Stimulated activated CD4-positive, alpha-beta T cell treated with anti-CD3 and anti-CD28 coated beads, Interleukin-15, amount 100 ng/mL, for 48 hours (primary cell): ENCODE measurements at places on chromosomes 4 and X.

DNA sequence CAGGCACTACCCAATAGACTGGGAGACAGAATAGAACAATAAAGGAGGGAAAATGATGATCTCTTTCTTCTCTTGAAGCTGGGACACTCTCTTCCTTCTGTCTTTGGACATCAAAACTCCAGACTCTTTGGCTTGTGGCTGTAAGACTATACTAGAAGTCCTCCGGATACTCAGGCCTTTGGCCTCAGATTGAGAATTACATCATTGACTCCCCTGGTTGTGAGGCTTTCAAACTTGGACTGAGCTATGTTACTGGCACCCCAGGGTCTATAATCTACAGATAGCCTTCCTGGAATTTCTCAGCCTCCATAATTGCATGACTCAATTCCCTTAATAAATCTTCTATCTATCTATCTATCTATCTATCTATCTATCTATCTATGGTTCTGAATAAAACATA lies 294.2 kb upstream of the CT83 start:
- no peak for DNase-seq

GRCh38 chr4:16253127-16253960 lies 27.1 kb upstream of the TAPT1 start:
- no peak for DNase-seq

DNA sequence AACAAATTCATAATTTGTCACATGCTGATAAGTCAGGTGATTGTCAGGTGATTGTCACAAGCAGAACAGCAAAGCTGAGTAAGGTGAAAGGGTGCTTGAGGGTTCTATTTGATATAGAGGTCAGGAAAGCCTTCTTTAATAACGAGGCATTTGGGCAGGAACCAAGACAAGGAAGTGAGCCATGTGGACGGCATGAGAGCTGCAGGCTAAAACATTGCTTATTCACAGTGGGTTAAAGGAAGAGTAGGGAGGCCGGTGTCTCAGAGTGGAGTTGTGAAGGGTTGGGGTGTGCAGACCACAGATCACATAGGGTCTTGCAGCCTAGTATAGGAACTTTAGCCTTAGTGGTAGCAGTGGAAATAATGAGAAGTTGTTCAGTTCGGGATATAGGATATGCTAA lies 31.3 kb upstream of the CYP2U1 start:
- no peak for DNase-seq

DNA sequence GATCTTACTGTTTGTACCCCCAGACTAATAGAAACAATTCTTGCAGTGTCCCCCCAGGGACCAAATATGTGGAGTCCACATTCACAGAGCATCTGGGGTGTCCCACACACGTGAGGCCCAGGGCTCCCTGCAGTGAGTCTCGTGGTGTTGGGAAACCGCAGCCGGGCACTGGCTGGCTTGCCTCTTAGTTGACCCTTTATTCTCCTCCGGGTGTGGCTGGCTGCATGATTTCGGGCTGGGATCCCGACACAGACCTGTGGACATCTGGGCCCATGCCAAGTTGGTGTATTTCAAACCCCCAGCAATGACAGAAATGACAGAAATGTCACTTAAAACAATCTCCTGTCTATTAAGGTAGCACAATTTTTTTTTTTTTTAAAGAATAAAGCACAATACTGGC lies 15.6 kb upstream of the CLDN24 start:
- no peak for DNase-seq

GRCh38 chr4:80033581-80033980 lies 39.4 kb downstream of the ANTXR2 start:
- DNase-seq: no peak
